ENCODE measurements at places on chromosomes 11 and 22.

- DNase-seq = peak; percentile 76
Measured at GRCh38 chr11:6737872-6738466, 33.8 kb downstream of the OR2AG2 start.

- DNase-seq = peak; percentile 97
Measured at GRCh38 chr11:9757809-9758636, 94.1 kb downstream of the SWAP70 start.

GRCh38 chr11:771617-772204 is 5.6 kb downstream of the GATD1 start:
- no peak for DNase-seq

DNA sequence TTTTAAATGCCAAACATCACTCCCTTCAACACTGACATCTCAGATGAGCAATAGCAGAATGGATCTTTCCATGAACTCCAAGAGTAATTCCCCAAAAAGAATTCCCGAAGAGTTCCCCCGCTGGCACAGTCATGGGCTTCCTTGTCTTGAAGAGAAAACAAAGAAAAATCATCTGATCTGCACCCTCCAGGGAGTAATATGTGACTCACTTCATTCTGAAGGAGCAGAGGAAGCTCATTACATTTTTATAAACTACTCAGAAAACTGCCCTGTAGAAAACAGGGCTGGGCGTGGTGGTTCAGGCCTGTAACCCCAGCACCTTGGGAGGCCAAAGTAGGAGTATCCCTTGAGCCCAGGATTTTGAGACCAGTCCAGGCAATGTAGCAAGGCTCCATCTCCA is 35.7 kb downstream of the CELSR1 start:
- DNase-seq = no peak

GRCh38 chr11:44301564-44302271 is 8.2 kb downstream of the ALX4 start:
- DNase-seq = peak; percentile 37

GRCh38 chr11:126189109-126189929 is 22.1 kb downstream of the RPUSD4 start:
- no peak for DNase-seq

DNA sequence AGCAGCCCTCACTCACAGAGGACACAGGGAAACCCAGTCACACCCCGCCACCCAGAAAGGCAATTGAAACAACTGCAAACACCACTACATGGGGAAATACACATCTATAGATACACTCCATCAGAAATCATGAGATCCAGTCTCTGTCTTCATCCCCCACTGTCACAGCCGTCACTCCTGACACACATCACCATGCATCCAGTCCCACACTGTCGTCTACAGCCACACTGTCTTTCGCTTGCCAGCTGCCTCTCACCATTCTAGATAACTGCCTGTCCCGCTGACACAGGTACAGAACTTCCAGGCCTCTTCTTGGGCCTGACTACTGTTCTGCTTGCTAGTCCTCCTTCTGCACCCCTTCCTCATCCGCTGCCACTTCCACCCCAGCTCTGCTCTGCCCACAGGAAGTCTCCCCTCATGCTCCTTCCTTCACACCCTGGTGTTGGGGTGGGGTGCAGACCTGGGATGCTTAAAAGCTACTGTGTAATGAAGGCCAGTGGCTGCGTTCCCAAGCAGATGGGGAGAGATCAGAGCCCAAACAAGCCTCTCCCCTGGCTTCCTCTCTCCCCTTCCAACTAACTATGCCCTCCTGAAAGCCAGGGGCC is 42.6 kb downstream of the SLC22A12 start:
- no peak for DNase-seq

Data from activated CD4-positive, alpha-beta T cell treated with anti-CD3 and anti-CD28 coated beads for 36 hours (primary cell).